ENCODE measurements at places on chromosomes 12 and 14.

DNA sequence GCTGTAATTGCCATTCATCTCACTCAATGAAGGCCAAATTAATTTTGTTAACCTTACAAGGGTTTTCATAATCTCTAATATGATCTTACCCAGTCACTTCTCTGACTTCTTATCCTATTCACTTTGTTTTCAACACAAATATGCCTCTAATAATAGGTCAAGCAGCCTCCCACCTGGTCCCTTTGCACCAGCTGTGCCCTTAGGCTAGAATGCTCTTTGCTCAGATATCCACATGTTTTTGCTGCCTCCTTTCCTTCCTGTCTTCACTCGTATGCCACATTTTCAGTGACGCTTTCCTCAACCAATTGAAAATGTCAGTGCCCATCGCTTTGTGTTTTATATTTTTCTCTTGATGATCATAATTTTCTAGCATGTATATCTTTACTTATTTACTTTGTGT lies 106.4 kb upstream of the SYT10 start:
- DNase-seq: no peak

DNA sequence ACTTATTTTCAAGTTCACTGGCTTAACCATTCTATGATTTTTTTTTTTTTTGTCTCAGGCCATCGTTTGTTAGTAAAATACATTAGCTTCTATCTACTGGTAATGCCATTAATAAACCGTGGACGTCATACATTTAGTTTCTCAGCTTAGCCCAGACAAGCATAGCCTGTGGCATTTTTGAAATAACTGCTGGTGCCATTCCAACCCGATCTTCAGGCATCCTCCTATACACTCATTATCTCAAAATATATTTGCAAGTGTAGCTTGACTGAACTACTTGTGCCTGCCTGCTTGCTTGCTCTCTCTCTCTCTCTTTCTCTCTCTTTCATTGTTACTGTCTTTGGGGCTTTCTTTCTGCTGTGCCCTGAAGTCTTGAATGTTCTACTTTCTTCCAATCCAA lies 12.7 kb upstream of the MBIP start:
- DNase-seq: no peak

DNA sequence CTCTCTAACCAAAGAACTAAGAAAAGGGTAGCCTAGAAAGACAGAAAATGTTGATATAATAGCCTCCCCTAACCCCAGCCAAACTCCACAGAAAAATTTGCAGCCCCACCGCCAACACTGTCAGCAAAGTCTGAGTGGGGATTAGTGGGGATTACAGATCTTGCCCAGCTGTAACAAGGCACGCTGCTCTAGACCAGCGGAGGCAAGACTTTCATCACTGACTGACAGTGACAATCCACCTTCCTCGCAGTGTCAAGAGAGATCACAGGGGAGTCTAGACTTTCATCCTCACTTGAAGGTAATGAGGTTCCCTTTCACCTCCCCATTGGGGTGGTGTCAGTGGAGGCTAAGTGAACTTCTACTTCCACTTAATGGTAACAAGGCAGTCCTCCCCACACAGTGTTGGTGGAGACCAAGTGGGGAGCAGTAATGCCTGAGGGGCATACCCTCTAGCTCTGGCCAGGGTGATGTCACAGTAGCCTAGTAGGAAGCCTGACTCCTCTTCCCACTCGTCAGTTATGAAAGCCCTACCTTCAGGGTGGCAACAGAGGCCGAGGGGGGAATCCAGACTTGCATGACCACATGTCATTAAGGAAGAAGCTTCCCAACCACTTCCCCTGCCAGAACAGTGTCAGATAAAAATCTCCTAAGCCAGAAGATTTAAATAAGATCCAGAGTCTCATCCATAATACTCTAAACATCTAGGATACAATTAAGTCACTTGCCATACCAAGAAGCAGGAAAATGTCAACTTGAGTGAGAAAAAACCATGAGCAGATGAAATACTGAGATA lies 91.7 kb upstream of the RASSF8 start:
- no peak for DNase-seq

DNA sequence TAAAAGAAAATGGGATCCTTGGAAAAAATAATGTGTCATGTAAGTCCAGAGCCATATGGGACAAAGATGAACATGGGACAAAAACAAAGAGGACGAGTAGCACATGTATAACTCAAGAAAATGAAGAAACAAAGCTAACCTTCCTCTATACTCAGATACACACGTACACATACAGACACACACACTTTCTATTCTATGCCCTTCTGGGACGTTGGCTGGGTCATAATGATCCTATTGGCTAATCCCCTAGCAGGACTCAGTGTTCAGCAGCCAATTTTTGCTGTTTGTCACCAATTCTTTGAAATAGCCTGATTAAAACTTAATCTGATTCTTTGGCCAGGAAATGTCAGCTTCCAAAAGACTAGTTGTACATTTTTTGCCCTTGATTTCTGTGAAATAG lies 189.4 kb upstream of the FOXG1 start:
- DNase-seq: no peak

DNA sequence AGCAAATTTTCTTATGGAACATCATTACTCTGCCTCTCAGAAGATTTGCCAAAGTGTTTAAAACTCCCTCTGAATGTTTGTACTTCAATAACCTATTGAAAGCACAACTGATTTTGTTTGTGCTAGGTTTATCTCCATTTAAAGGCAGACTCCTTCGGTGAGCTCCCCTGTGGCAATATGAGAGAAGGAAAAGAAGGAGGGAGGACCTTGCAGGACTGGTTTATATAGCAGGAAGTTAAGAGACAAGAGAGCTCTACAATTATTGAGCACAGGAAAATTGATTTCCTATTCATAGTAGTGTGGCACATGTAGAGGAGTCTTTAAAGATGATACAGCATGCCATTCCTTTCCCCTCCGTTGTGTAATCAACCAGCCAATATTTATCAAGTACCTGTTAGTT lies 75.5 kb downstream of the PDE3A start:
- DNase-seq: no peak

DNA sequence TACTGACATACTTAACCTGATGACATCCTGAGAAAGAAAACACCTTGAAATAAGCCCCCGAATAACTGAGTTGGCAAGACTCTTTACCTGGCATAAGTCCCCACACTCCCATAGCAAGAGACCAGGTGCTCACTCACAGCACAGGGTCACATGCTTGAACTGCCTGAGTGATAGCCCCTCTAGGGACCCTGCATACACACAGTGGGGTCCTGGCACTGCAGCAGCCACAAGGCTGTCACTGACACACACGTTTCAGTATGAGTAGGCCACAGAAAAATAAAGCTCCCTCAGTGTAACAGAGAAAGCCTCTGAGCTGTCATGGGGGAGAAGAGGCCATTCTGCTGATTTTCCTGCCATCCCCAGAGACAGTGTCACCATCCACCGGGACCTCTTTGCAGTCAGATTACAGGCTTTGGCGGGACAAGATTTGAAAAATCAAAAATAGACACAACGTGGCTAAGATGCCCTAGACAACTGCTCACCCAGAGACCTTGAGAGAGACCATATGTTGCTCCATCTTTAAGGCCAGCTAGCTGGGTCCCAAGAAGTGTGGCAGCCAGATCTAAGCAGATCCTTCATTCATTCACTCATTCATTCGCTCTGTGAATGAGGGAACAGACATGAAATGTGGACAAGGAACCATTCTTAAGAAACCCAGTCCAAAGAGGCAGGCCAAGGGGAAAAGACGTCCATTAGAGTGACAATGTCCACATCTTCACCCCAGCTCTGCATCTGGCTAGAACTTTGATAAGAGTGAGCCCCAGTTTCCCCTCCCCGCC lies 1.6 kb downstream of the SCARB1 start:
- DNase-seq: no peak
